ENCODE measurements at places on chromosomes 5 and 9. TPM values are rescaled to one million over a fixed set of nuclear protein-coding genes. Genes with fewer than 3 reads are reported as not detected.

Gene NMUR2
- total RNA-seq: not detected

Gene SEMA4D
- total RNA-seq: 24.9 TPM

Gene STX17
- 34.4 TPM for total RNA-seq

Gene PCDHGA12
- 0.79 TPM for total RNA-seq

Gene SHOC1
- total RNA-seq: not detected

- H3K4me3 ChIP-seq: no peak overlapping the region
- H3K27ac ChIP-seq: no peak overlapping the region
- H3K27me3 ChIP-seq: no peaks in the 10 kb centered on the region
- DNase-seq: peak; percentile 48
- H3K4me1 ChIP-seq: peaks cover 16% of the 10 kb centered on the region
Measured at GRCh38 chr5:150153957-150154617, 1.6 kb downstream of the PDGFRB start.

DNA sequence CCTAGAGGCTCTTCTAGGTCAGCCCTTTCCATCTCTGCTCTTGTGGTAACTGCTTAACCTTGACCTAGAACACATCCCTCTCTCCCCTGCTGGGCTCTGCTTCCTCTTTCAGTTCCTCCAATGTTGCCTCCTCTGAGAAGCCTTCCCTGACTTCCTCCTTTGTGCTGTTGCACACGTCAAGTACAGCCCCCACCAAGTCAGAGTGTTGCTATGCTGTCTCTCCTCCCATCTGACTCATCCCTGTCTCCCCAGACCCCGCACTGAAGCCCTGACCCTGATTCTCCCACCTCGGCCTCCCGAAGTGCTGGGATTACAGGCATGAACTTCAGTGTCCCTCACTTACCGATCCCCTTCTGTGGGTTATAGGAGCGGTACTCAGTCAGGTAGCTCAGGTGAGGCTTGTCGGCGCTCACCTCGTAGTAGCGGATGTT is 10.4 kb upstream of the TRIM14 start:
- peaks cover 14% of the 10 kb centered on the region for H3K4me1 ChIP-seq
- DNase-seq: no peak
- no peaks in the 10 kb centered on the region for H3K36me3 ChIP-seq

GRCh38 chr9:80644044-80644443 is 1045.3 kb downstream of the TLE1 start:
- H3K36me3 ChIP-seq: no peaks in the 10 kb centered on the region
- H3K27me3 ChIP-seq: no peaks in the 10 kb centered on the region
- no peaks in the 10 kb centered on the region for H3K4me1 ChIP-seq
- no peak overlapping the region for H3K4me3 ChIP-seq
- DNase-seq: no peak

GRCh38 chr5:154895606-154896561 is 37.5 kb downstream of the CNOT8 start:
- no peaks in the 10 kb centered on the region for H3K27me3 ChIP-seq
- DNase-seq: no peak
- H3K4me3 ChIP-seq: no peak overlapping the region

DNA sequence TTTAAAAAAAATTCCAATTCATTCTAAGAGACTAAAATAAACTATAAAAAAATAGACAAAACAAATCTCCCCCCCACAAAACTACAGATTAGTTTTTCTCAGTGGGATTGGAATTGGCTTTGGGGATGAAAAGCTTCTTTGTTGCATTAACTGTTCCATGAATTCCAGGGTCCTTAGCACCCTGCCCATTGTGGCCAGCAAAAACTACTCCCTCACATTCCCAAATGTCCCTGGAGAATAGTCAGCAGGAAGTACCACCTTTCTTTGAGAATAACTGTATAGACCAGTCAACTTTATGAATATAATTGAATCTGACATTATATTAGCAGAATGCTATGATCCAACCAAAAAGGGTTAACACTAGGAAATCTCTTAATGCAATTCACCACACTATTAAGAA is 147.9 kb downstream of the LPAR1 start:
- H3K4me1 ChIP-seq: peaks cover 5% of the 10 kb centered on the region
- H3K27ac ChIP-seq: no peak overlapping the region
- H3K27me3 ChIP-seq: no peaks in the 10 kb centered on the region
- no peaks in the 10 kb centered on the region for H3K36me3 ChIP-seq
- no peak overlapping the region for H3K4me3 ChIP-seq

DNA sequence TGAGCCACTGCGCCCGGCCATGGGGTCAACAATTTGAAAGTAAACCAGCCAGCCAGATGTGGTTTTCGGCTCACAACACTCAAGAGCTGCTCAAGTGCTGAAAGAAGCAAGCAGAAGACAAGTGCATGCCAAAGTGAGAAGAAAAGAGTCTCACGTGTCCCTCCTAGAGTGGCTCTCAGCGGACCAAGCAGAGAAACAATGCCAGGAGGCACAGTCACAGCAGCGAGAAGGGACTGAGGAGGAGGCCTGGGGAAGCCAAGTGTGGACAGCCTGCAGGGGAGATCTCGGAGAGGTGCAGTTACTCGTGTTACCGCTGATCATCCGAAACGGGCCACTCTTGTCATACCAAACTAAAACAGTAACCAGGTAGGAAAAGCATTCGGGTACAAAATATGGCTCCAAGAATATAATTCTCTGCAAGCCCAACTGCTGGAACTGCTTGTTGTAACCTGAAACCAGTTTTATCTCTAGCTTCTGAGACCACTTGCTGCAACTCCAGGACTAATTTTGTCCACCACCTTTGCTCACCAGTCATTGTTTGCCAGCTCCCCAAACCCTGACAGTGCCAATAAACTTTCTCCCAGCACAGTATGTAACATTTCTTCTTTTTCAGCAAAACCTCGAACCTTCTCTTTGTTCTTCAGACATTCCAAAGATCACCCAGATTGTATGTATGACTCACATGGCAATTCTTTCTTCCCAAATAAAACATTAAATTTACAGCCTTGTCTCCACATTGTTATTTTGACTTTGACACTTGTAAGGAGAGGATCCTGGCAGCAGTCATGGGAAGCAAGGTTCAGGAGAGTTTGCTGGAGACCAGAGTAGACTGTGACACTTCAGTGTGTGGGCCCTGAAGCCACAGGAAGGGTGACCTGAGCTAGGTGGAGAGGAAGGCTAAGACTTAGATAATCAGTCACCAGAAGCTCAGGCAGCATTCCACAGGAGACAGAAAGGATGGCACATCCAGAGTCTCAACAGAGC is 6.3 kb downstream of the SLC35D2 start:
- H3K36me3 ChIP-seq: no peaks in the 10 kb centered on the region
- H3K27ac ChIP-seq: no peak overlapping the region
- no peaks in the 10 kb centered on the region for H3K27me3 ChIP-seq
- H3K4me1 ChIP-seq: no peaks in the 10 kb centered on the region

DNA sequence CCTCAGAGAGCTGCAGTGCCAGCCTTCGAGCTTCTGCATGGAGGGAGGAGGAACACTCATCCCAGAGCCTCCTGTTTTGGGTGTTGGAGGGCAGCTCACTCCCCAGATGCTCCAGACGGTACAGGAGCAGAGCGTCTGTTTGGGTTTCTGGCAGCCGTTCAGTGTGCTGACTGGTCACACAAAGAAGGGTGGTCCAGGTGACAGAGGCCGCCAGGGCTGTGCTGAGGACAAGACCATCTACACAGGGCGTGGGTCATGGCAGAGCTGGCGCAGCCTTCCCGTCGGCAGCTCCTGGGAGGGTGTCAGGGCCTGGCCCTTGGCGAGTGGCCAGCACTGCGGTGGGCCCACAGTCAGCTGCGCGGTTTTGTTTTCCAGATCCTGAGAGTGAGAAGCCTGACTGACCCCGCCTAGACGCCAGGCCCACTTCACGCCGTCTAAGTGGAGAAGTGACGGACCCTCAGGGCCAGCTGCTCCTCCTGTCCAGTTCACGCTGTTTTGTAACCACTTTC is 131.4 kb upstream of the FAM120A start:
- no peak for DNase-seq
- no peaks in the 10 kb centered on the region for H3K36me3 ChIP-seq
- no peak overlapping the region for H3K4me3 ChIP-seq
- no peak overlapping the region for H3K27ac ChIP-seq
- no peaks in the 10 kb centered on the region for H3K27me3 ChIP-seq

DNA sequence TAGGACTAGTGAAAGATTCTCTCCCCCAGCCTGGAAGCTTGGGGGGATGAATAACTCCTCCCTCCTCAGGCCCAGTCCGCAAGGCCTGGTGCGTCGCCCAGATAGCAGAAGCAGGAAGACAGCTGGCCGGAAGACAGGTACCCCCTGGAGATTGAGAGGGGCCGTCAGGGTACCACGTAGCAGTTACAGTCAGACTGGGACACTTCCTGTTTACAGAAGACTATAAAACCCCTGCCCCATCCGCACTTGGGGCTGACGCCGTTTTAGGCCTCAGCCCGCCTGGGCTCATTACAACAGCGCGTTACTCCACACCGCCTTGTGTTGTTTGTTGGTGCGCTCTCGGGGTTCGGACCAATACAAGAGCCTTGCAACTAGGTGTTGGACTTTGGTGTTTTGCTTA is 15.4 kb downstream of the SEMA6A start:
- H3K4me1 ChIP-seq: peaks cover 69% of the 10 kb centered on the region
- H3K27me3 ChIP-seq: no peaks in the 10 kb centered on the region
- H3K27ac ChIP-seq: no peak overlapping the region
- no peaks in the 10 kb centered on the region for H3K36me3 ChIP-seq
- H3K4me3 ChIP-seq: no peak overlapping the region
- no peak for DNase-seq

DNA sequence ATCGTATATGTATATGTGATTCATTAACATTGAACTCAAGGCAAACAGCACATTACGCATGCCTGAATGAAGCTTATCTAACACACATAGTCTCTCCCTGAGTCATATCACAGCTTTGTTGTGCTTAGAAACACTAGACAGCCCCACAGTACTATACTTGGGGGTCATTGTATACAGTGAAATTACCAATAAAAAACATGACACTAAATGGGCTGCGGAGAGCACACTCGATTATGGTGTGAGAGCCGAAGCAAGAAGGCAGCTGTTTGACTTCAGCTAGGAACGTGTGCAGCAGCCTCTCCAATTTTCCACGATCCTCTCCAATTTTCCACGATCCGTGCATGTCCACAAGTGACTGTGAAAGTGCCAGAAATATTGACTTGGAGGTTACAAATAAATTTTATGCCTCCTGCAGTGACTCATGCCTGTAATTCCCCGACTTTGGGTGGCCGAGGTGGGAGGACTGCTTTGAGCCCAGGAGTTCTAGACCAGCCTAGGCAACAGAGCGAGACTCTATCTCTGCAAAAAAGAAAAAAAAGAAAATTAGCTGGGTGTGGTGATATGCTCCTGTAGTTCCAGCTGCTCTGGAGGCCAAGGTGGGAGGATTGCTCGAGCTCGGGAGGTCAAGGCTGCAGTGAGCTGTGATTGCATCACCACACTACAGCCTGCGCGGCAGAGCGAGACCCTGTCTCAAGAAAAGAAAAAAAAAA is 102.4 kb downstream of the DAPK1 start:
- no peaks in the 10 kb centered on the region for H3K36me3 ChIP-seq
- DNase-seq: no peak
- no peaks in the 10 kb centered on the region for H3K27me3 ChIP-seq
- H3K27ac ChIP-seq: no peak overlapping the region
- H3K4me3 ChIP-seq: no peak overlapping the region

DNA sequence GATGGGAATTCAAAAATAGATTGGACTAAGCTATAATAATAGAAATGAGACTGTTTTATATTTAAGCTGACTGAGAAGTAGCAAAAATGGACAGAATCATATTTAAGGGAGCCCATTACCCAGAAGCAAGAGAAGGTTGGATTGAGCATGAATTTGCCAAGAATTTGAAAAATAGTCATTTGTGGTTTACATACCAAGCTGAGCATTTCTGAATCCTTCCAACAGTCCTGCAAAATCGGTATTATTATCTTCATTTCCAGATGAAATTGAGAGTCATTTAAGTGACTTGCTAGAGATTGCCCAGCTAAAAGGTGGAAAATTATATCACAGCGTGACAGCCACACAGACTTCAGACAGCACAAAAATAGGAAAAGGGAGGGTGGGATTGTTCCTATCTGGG is 48.4 kb downstream of the TNFSF15 start:
- no peaks in the 10 kb centered on the region for H3K27me3 ChIP-seq
- no peak for DNase-seq
- H3K4me1 ChIP-seq: no peaks in the 10 kb centered on the region
- H3K4me3 ChIP-seq: no peak overlapping the region
- H3K36me3 ChIP-seq: no peaks in the 10 kb centered on the region
- no peak overlapping the region for H3K27ac ChIP-seq

DNA sequence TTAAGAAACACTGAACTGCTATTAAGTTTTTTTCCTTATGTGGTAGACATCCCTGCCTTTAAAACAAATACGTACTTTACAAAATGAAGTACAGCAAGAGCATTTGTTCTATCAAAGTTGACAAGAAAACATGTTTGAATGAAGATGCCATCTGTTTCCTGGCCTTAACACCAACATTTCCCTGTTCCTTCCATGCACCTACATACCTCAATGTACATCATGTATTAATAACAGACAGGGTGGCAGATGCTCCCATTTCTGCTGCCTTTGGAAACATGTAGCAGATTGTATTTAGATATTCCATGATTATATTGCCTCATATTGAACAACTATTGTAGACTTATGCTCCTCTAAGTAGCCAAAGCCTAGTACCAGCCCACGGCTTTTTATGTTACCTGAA is 104.4 kb downstream of the PJA2 start:
- DNase-seq: no peak
- H3K36me3 ChIP-seq: no peaks in the 10 kb centered on the region
- H3K4me3 ChIP-seq: no peak overlapping the region
- no peak overlapping the region for H3K27ac ChIP-seq
- H3K4me1 ChIP-seq: peaks cover 13% of the 10 kb centered on the region
- no peaks in the 10 kb centered on the region for H3K27me3 ChIP-seq

- no peaks in the 10 kb centered on the region for H3K36me3 ChIP-seq
- no peak within 1 kb of the TSS for H3K27ac ChIP-seq
- H3K27me3 ChIP-seq: peaks cover 30% of the 10 kb centered on the region
- peak; percentile 83 for DNase-seq
- peaks cover 28% of the 10 kb centered on the region for H3K4me1 ChIP-seq
Measured at GRCh38 chr9:130444565-130445221, at the start of gene ASS1. Gene ASS1 (plus strand): TSS chr9:130444961. CDS start chr9:130452229, 7,268 bp downstream.

DNA sequence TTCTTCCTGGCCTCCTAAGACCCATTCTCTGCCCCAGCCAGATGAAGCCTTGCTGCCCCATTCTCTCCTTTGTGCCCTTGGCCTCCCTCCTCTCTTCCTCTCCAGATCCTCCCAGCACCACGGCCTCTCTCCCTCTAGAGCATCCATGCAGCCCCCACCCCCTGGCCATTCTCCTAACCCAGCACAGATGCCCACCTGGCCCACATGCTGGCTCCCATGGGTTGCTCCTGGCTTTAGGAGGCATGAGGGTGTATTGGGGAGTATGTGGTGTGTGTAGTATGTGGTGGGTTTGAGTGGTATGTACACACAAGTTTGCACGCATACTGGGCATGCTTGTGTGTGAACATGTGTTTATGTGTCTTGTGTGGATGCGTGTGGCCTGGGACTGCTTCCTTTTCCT is 47.1 kb downstream of the FOXI1 start:
- no peak for DNase-seq
- H3K4me1 ChIP-seq: peaks cover 10% of the 10 kb centered on the region
- H3K27ac ChIP-seq: no peak overlapping the region

DNA sequence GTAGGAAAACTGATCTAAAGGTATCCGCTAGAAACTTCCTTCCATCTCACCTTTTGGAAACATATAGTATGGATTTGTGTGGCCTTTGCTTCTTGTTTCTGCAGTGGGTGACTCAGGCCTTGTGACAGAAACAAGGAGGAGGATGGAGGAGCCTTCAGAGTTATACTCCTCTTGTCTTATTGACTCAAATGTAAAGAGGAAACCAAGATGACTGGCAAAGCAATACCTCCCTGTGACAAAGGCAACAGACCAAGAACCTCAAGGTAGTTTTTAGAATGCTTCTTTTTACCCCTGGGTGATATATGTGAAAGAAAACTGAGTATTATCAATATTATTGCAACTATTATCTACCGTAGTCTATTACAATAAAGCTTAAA is 123.3 kb upstream of the SLIT3 start:
- no peak overlapping the region for H3K27ac ChIP-seq
- DNase-seq: no peak
- no peaks in the 10 kb centered on the region for H3K36me3 ChIP-seq
- H3K27me3 ChIP-seq: no peaks in the 10 kb centered on the region
- H3K4me1 ChIP-seq: no peaks in the 10 kb centered on the region
- H3K4me3 ChIP-seq: no peak overlapping the region
